ENCODE measurements at places on chromosomes 1 and 21.
A peak's percentile ranks its signal among the peaks of the same experiment; 100 is the strongest.

DNA sequence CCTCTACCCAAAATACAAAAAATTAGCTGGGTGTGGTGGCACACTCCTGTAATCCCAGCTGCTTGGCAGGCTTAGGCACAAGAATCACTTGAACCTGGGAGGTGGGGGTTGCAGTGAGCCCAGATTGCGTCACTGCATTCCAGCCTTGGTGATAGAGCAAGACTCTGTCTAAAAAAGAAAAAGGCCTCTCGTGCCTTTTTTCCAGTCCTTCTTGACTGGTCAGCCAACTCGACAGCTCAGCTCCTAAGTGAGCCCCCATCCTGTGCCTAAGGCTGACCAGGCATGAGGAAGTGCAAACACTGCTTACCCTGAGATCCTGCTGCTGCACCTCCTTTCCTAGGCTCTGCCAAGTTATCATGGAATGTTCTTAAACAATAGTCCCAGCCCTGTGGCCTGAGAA lies 10.1 kb upstream of the PROK1 start:
- peak; percentile 47 for DNase-seq

DNA sequence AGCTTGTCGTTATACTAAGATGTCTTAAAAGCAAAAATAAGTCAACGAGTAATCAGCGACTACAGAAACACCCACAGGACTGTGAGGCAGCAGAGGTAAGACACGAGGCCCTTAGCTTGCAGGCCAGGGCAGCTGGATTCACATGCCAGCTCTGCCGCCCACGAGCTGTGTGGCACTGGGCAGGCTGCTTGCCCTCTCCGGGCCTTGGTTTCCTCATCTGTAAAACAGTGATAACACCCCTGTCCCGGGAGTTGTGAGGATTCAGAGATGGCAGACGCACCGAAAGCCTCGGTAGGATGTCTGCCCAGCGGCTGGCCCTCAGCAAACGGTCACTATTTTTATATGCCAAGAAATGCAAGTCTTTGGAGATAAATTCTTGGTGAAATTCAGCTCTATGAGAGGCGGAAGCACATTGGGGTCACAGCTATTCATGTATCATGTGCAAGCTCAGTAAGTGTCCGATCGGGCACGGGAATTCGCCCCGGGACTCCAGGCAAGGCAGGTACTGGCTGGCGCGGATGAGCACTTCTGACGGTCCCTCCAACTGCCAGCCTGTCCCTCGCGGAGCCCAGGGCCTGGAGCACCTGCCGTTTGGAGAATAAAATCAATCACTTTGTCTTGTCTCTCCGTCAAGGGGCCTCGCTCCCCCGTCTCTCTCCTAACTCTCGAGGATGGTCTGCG lies 1.1 kb downstream of the C2CD2 start:
- no peak for DNase-seq

DNA sequence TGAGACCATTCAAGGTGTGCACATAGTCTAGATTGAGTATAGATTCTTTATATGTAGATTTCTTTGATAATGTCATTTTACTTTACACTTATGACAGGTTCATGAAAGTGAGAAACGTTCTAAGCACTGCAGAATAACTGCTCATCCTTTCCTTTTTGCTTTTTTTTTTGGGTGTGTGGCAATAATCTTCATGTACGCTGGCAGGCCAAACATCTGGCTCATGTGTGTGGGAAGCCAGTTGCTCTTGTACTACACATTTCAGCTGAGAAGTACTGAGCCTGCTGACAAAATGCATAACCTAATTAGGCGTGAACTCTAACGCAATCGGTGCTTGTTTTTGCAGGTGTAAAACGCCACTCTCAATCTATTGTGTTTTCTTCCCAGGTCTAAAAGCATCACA lies 350.8 kb upstream of the KAZN start:
- DNase-seq, result no peak

- DNase-seq, result no peak
Observed at GRCh38 chr1:112517231-112517630, 8.5 kb downstream of the WNT2B start.

DNA sequence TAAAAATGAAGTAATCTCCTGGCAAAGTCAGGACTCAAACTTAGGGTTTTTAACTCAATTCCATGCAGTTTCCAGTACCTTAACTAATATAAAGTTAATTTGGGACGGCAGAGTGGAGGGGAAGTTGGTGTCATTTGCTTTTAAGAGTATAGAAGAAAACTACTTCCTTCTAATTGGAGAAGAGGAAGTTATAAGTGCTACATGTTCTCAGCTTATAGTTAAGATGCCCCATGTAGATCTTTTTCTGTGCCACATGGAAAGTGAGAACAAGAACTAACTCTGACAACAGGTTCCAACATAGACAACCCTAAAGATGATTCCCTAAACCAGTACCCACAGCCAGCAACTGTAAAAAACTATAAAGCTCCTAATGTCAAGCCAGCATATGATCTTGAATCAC lies 11.5 kb downstream of the RRAGC start:
- DNase-seq, result no peak

DNA sequence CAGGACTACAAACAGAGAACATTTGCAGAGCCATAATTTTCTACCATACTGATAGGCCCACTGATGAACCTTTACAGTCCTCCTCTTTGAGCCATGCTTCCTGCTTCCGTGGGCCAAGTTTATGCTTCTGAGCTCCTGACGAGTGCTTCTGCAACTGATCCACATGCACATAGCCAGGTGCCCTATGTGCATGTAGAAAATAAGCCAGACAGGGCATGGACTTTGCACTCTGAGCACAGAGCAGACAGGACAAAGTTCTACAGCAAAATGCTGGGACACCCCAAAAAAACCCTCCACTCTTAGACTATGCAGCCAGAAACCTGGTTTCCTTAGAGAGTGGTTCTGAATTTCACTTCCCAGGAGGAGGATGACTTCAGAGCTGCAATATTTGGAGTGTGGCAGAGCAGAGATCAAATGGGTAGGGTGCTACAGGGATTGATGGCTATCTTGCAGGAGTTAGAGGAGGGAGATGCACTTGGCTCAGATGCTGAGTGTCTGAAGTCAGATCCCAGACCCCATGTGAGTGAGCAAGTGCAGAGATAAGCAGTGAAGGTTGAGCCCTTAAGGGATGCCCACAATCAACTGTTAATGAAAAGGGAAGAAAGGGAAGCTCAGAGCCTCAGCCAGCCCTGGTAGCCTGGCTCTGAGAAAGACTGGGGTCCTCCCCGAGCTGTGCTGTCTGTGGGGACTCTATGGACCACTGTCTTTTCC lies 230.9 kb downstream of the DUSP10 start:
- no peak for DNase-seq

GRCh38 chr1:78143152-78143551 lies 97.4 kb downstream of the GIPC2 start:
- peak; percentile 48 for DNase-seq

DNA sequence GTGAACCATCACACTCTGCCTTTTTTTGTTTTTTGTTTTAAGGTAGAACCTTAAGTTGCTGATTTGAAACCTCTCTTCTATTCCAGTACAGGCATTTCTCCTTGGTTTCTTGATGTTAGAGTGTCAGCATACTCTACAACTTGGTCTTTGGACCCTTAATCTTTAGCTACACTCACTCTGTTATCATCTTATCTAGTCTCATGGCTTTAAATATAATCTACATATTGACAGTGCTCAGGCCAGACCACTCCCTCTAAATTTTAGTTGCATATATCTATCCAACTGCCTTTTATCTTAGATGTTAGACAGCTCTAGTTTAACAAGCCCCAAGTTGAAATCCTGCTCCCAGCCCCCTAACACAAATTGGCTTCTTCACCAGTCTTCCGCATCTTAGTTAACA lies 22.1 kb downstream of the NME7 start:
- no peak for DNase-seq

DNA sequence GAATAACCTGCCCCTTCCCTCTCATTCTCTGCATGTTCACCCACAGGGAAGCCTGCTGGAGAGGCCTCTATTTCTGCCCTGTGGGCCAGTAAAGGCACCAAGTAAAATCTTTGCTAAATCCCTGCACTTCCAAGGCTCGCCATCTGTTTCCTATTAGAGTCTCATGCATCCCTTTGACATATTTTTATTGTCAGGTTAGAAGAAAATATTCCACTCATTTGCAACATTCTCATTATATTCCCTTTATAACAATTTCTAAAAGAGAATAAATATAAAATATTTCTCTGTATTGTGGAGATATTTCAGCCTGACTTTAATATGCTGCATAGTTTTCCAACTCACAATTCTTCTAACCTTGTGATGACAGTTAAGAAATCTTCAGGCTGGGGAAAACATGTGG lies 340.4 kb upstream of the VAMP3 start:
- no peak for DNase-seq

- DNase-seq, result peak; percentile 78
Observed at GRCh38 chr1:15090373-15090772, 63.2 kb upstream of the TMEM51 start.

- DNase-seq, result no peak
Observed at GRCh38 chr1:173616859-173617258, 14.0 kb upstream of the SLC9C2 start.

GRCh38 chr1:152185544-152186391 lies 26.7 kb upstream of the RPTN start:
- DNase-seq, result peak; percentile 82

GRCh38 chr21:44089001-44089911 lies 17.9 kb upstream of the PWP2 start:
- no peak for DNase-seq

- DNase-seq, result no peak
Observed at GRCh38 chr1:198245379-198245778, 88.6 kb downstream of the NEK7 start.

DNA sequence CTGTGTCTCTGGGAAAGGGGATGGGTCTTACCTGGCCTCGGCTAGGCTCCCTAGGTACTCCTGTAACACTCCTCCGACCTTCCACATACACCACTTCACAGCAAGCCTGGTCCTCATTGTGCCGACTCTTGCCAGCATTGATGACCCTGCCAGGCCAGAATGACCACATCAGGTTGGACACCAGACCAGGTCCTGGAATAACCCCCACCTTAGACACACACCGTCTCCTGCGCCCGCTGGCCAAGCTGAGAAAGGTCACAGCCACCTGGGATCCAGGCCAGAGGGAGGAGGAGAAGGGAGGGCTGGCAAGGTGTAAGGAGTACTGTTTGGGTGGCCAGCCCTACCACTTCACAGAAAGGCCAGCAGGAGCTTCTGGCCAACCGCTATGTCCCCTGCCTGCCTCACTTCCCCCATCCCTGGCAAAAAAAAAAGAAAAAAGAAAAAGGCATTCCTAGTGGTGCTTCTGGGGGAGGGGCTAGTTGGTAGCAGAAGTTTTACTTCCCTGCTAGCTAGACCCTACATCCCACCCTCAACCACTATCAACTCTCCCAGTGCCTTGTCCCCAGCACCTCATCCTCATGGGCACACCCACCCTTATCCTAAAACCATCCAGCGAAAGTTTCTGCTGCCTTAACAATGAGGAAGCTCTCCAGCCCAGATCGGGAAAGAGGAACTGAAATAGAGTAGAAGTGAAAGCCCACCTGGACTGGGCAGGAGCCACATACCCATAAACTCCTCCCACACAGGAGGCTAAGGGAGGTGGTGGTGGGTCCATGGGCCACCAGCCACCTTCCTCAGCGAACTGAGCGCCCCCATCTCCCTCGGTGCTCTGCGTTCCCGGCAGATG lies 1.4 kb downstream of the PPM1J start:
- no peak for DNase-seq

- no peak for DNase-seq
Observed at GRCh38 chr1:148010527-148010926, 82.3 kb downstream of the GPR89B start.

DNA sequence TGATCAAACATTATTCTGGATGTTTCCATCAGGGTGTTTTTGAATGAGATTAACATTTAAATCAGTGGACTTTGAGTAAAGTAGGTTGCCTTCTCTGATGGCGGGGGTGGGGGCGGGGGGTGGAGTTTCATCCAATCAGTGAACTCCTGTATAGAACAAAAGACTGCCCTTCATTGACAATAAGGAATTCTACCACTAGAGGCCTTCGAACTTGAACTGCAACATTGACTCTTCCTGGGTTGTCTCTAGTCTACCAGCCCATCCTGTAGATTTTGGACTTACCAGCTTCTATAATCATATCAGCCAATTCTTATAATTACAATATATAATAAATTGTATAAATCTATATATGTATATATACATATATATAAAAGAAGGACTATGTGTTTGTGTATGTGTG lies 520.4 kb upstream of the CXADR start:
- no peak for DNase-seq

- DNase-seq, result no peak
Observed at GRCh38 chr1:244647819-244648218, 5.1 kb upstream of the DESI2 start.

DNA sequence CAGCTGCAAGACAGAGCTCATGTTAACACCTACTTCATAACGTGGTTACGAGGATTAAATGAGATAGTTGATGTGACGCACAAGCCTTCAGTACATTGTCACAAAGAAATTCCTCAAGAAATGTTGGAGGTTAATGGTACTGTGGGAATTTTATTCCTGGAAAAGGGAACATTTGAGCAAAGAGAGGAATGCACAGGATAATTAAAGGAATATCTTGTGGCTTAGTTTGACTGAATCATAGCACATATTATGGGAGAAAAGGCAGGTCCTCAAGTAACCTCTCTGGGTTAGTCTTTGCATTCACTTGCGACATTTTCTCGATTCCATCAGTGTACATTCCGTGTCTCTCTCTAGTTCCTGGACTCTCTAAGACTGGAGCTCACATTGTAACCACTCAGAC lies 300.2 kb upstream of the DUSP10 start:
- peak; percentile 17 for DNase-seq

GRCh38 chr1:234731569-234732085 lies 121.6 kb upstream of the IRF2BP2 start:
- DNase-seq, result no peak

DNA sequence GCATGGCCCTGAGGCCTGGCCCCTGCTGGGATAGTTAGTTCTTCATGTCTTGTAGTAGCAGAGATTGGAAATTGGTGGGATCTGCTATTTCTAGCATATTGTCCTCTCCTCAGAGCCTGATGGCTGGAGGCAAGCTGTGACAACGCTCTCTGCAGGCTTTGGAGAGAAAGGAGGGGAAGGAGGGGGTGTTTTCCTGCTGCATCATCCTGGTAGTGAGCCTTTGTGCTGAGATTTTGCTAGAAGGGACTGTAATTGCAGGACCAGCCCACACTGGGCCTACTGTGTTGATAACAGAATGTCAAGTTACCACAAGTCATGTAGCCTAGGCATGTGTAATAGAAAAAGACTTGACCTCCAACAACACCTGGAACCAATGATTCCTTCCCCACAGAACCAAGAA lies 351.0 kb downstream of the SIPA1L2 start:
- DNase-seq, result no peak

DNA sequence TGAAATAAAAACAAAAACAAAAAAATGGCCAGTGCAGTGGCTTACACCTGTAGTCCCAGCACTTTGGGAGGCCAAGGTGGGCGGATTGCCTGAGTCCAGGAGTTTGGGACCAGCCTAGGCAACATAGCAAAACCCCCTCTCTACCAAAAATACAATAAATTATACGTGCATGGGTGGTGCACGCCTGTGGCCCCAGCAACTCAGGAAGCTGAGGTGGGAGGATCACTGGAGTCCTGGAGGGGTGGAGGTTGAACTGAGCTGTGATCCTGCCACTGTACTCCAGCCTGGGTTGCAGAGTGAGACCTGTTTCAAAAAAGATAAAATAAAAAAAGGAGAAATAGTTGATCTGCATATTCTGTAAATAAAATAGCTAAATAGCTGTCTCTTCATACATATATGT lies 41.2 kb downstream of the HS2ST1 start:
- DNase-seq, result no peak

- DNase-seq, result no peak
Observed at GRCh38 chr1:37922767-37923550, 23.9 kb downstream of the INPP5B start.
